ENCODE measurements at places on chromosomes 7 and 10. TPM values are rescaled to one million over a fixed set of nuclear protein-coding genes. Genes with fewer than 3 reads are reported as not detected.

The ELFN1 gene
- total RNA-seq, result not detected

The CDNF gene
- 2.9 TPM for total RNA-seq

The SLC26A5 gene
- total RNA-seq, result not detected

The STX1A gene
- total RNA-seq, result 28.6 TPM

The IRF5 gene
- total RNA-seq, result 30.3 TPM

The HOXA4 gene
- total RNA-seq, result not detected

The MAPK8 gene
- 43.3 TPM for total RNA-seq

The FAM20C gene
- total RNA-seq, result 0.12 TPM

DNA sequence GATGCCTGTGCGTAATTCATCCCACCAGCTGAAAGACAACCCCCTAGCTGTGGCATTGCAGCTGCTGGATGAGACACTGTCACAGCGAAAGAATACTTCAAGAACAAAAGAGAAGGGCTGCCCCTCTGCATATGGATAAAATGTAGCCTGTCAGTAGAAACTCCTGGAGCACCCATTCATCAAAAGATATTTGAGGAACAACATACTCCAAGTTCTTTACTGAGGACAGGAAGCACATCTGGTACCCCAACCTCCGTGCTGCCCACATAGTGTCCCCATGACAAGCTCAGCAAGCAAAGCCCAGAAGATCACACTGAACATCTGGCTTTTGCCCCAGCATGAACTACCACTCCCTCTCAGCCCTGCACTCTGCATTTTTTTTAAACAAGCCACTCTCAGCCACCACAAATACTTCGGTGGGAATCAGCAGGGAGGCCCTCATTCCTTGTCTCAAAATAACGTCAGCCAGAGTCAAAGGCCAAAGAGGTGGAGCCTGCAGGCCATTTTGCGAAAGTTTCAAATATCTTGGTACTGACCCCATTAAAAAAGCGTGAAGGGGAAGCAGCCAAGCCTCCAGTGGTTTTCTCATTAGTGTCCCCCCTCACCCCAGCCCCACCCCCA, 1.7 kb downstream of the CREB3L2 start:
- no peak for DNase-seq
- peak overlapping the region; percentile 96 for H3K4me3 ChIP-seq
- peak overlapping the region; percentile 98 for H3K27ac ChIP-seq
- peaks cover 1% of the 10 kb centered on the region for H3K36me3 ChIP-seq
- H3K4me1 ChIP-seq, result peaks cover 52% of the 10 kb centered on the region

DNA sequence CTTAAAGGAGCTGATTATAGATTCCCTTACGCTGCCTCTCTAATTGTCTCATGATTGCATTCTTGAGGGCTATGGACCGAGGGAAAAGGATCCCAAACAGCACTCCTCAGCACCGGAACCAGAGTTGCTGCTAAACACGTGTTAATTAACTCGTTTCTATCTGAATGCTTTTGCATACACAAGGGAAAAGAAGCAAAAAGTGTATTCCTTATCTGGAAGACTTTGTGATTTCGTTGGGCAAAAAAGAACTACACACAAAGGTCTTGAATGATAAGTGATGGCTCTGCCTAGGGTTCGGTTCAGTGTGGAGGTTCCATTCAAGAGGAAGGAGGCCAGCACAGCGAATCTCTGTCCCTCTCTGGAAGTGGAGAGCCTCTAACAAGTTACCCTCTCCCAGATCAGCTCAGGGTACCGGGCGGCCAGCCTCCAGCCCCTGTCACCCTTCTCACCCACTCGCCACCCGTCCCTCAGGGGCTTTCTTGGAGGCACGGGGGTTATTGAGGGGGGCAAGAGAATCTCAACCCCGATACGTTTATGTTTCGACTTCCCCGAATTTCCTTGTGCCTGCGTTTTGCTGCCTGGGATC, 515 bp upstream of the SLC4A2 start:
- peak; percentile 30 for DNase-seq
- H3K4me3 ChIP-seq, result peak overlapping the region; percentile 98
- H3K27ac ChIP-seq, result peak overlapping the region; percentile 96
- no peaks in the 10 kb centered on the region for H3K27me3 ChIP-seq
- peaks cover 2% of the 10 kb centered on the region for H3K36me3 ChIP-seq
- H3K4me1 ChIP-seq, result peaks cover 41% of the 10 kb centered on the region

DNA sequence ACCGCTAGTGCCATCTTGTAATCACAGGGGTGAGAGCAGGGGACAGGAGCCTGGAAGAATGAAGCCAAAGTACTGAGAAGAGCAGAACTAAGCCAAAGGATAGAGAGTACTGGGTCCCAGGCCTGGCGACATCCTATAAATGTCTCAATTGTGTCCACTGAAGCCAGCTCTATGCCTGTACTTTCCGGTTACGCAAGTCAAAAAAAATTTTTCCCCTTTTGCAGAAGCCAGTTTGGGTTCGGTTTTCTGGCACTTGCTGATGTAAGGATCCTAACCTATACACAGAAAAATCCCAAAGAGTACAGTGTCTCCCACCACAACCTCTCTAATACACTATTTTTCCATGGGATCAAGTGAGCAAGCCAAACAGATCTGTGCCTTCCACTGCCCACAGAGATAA, 61.1 kb downstream of the PLXNA4 start:
- no peak for DNase-seq
- H3K27me3 ChIP-seq, result no peaks in the 10 kb centered on the region
- H3K4me1 ChIP-seq, result no peaks in the 10 kb centered on the region
- no peak overlapping the region for H3K4me3 ChIP-seq

DNA sequence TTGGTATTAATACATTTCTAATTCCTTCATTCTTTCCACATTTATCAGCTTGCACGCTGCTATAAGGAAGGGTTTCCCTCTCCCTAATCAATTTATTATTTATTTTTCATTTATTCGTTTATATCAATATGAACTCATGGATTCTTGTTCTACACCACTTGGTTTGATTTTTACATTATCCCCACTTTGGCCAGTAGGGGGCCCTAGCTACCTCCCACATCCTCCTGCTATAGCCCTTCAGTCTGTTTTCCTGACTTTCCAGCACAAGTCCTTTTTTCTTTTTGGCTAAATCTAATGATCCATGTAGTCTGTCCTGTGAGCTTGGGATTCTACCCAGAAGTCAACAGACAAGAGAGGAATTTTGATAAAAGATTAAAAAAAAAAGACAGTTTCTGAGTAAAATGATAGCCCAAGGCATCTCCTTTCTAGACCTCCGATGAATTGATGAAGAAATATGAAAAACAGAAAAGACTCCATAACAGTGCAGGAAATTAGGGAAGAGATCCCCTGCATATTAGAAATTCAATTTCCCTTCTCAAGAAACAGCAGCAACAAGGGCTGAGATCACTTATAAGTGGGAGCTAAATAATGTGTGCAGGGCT, 47.7 kb downstream of the LYZL2 start:
- H3K27ac ChIP-seq, result no peak overlapping the region
- H3K36me3 ChIP-seq, result no peaks in the 10 kb centered on the region
- peaks cover 7% of the 10 kb centered on the region for H3K27me3 ChIP-seq
- DNase-seq, result peak; percentile 35
- H3K4me3 ChIP-seq, result no peak overlapping the region
- peaks cover 8% of the 10 kb centered on the region for H3K4me1 ChIP-seq

- no peaks in the 10 kb centered on the region for H3K27me3 ChIP-seq
- no peak for DNase-seq
- no peak overlapping the region for H3K4me3 ChIP-seq
- no peak overlapping the region for H3K27ac ChIP-seq
- H3K4me1 ChIP-seq, result peaks cover 13% of the 10 kb centered on the region
- H3K36me3 ChIP-seq, result no peaks in the 10 kb centered on the region
Measured at GRCh38 chr10:200405-200804, 65.2 kb downstream of the ZMYND11 start.

DNA sequence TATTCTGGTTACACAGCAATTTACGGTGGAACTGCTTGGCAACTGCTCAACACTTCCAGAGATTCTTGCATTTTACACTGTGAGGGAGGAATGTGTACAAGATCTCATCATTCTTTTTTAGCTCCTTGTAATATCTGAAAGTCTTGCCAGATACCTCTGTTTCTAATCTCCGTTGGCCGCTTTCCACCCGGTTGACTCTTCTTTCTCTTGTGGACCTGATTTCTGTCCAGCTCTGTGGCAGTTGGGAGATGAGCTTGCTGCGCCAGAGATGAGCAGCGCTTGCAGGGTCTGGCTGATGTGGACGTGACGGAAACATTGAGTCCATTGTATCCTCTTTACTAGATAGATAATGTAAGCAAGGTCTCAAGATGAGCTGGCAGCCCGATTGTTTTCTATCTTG, 27.6 kb downstream of the SPAG6 start:
- peaks cover 5% of the 10 kb centered on the region for H3K27me3 ChIP-seq
- no peak overlapping the region for H3K4me3 ChIP-seq
- peaks cover 15% of the 10 kb centered on the region for H3K4me1 ChIP-seq
- no peak overlapping the region for H3K27ac ChIP-seq
- no peaks in the 10 kb centered on the region for H3K36me3 ChIP-seq
- no peak for DNase-seq

DNA sequence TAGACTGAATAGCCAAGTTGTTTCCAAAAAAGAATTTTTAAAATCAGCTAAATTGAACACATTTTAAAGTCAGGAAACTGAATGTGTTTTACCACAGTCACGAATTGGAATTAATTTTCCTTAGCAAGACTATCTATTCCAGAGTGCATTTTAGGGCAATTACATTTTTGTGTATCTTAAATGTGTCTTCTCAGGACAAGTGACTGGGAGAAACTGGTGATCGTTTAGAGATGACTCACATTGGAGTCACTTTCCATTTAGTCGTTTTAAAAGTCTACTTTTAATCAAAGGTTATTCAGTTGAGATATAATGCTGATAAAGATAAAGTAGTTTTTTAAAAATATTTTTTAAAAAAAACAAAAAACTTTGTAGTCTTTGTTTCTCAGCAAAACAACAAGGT, 191.7 kb upstream of the SLC26A5 start:
- H3K4me1 ChIP-seq, result peaks cover 6% of the 10 kb centered on the region
- no peak overlapping the region for H3K4me3 ChIP-seq
- no peaks in the 10 kb centered on the region for H3K27me3 ChIP-seq
- no peaks in the 10 kb centered on the region for H3K36me3 ChIP-seq
- no peak for DNase-seq

DNA sequence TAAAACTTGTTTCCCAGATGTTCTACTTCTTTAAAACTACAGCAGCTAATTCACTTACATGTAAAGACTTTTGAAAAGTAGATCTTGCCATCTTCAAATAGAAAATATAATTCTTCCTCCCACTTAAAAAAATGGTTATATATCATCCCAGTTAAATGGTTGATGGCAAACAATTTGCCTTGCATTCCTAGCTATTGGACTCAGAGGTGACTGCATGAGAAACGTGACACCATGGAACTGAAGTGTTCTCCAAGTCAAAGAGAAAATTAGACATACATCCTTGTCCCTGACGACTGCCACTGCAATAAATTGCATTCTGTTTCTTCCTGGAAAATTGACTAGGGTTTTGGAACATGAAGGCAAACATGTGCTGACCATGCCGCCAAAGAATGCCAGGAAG, 95.0 kb upstream of the POM121L12 start:
- DNase-seq, result no peak
- no peak overlapping the region for H3K27ac ChIP-seq
- H3K36me3 ChIP-seq, result no peaks in the 10 kb centered on the region
- no peaks in the 10 kb centered on the region for H3K27me3 ChIP-seq
- no peaks in the 10 kb centered on the region for H3K4me1 ChIP-seq

GRCh38 chr7:37977243-37977642, 56.8 kb downstream of the EPDR1 start:
- no peak overlapping the region for H3K4me3 ChIP-seq
- H3K27me3 ChIP-seq, result peaks cover 6% of the 10 kb centered on the region
- peaks cover 6% of the 10 kb centered on the region for H3K4me1 ChIP-seq
- H3K27ac ChIP-seq, result no peak overlapping the region

DNA sequence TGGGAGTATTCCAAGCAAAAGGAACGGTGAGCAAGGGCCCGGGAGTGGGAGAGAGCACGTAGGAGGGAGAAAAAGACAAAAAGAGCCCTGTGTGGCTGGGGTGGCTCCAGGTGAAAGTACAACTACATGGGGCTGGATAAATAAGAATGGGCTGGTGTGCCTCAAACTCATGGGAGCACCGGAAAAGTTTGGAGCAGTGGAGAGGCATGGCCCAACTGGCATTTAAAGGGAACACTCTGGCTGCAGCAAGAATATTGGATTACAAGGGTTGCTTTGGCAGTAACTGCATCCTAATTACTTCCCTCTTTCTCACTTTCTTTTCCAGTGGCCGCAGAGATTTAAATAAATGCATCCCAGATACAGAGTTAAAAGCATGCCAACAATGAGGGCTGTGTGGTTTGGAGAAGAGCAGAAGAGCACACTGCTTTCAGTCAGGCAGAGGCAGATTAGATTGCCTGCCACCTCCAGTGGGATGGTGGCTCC, 39.1 kb upstream of the HERPUD2 start:
- peaks cover 14% of the 10 kb centered on the region for H3K27me3 ChIP-seq
- no peak overlapping the region for H3K27ac ChIP-seq
- no peaks in the 10 kb centered on the region for H3K36me3 ChIP-seq
- no peak overlapping the region for H3K4me3 ChIP-seq
- DNase-seq, result no peak

GRCh38 chr10:114499630-114500190, 95.4 kb upstream of the AFAP1L2 start:
- peak; percentile 80 for DNase-seq
- H3K27ac ChIP-seq, result peak overlapping the region; percentile 99
- H3K4me3 ChIP-seq, result peak overlapping the region; percentile 90
- H3K36me3 ChIP-seq, result peaks cover 14% of the 10 kb centered on the region

- no peak for DNase-seq
- H3K4me1 ChIP-seq, result no peaks in the 10 kb centered on the region
- H3K36me3 ChIP-seq, result no peaks in the 10 kb centered on the region
- no peak overlapping the region for H3K4me3 ChIP-seq
- no peaks in the 10 kb centered on the region for H3K27me3 ChIP-seq
Measured at GRCh38 chr10:83941189-83941588, 198.1 kb upstream of the GHITM start.

GRCh38 chr7:113026941-113027340, 59.7 kb downstream of the GPR85 start:
- H3K4me3 ChIP-seq, result no peak overlapping the region
- peaks cover 12% of the 10 kb centered on the region for H3K27me3 ChIP-seq
- no peaks in the 10 kb centered on the region for H3K4me1 ChIP-seq
- no peak for DNase-seq
- peaks cover 3% of the 10 kb centered on the region for H3K36me3 ChIP-seq

DNA sequence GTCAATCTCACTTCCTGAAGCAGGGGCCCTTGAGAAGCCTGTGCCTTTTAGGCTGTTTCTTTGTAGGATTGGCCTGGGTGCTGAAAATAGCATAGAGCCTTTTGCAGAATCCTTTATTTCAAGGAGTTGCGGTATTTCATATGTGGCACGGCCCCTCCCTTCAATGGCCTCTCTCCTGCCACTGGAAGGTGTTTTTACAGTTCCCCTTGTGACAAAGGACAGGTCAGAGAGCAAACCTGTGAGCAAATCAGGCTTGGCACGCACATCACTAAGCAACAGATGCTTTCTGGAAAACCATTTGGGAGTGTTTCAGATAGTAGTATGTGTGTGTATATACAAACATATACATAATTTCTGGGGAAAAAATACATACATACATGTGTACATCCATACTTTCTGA, 388.6 kb upstream of the C7orf33 start:
- H3K27ac ChIP-seq, result no peak overlapping the region
- no peak for DNase-seq
- no peaks in the 10 kb centered on the region for H3K36me3 ChIP-seq
- no peaks in the 10 kb centered on the region for H3K4me1 ChIP-seq
- H3K4me3 ChIP-seq, result no peak overlapping the region

GRCh38 chr10:12042409-12042796, 206 bp downstream of the UPF2 start:
- peaks cover 41% of the 10 kb centered on the region for H3K4me1 ChIP-seq
- H3K4me3 ChIP-seq, result peak overlapping the region; percentile 99
- H3K27ac ChIP-seq, result peak overlapping the region; percentile 99
- H3K36me3 ChIP-seq, result peaks cover 8% of the 10 kb centered on the region
- DNase-seq, result peak; percentile 74
